ENCODE measurements at places on chromosomes 2 and 18.

- DNase-seq: no peak
Observed at GRCh38 chr2:144848423-144848822, 328.5 kb upstream of the ZEB2 start.

GRCh38 chr2:120313695-120314615, 32.0 kb upstream of the INHBB start:
- DNase-seq: no peak

- no peak for DNase-seq
Observed at GRCh38 chr2:133437492-133437891, 130.8 kb downstream of the NCKAP5 start.

- DNase-seq: no peak
Observed at GRCh38 chr2:46470114-46470628, 9.2 kb upstream of the TMEM247 start.
